ENCODE measurements at places on chromosomes 1 and 21. TPM values are rescaled to one million over a fixed set of nuclear protein-coding genes. Genes with fewer than 3 reads are reported as not detected.

DNA sequence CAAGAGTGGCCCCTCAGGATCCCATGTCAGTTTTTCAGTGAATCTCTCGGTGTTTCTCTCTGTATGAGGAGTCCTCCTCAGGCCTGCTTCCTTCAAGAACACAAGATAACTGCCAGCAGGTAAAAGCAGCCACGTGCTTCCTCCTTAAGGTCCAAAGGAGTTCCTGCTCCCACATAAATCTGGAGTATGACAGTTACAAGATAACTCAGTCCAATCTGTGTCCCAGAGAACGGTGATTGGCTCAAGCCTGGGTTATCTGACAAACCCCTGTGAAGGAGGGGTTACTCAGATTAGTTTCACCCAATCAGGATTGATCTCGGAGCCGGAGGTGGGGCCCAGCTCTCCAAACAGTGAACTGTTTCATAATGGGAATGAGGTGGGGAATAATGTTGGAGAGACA lies 5.8 kb upstream of the ANKRD13C start:
- DNase-seq = no peak

DNA sequence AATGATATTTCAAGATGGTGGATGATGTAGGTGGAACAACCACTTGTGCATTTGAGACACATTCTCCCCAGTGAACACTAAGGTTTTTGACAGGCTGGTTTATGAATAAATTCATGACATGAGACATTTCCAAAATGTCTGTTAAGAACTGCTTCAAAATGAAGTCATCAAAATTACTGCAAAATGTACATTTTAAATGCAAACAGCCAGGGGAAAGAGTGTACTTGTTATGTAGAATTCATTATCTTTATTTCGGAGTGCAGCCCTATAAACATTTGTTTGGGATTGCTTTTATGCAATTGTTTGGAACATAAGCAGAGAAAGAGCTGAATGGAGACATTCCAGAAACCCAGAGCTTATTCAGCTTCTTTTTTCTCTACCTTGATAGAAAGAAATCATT lies 49.5 kb downstream of the DSCAM start:
- DNase-seq = no peak

DNA sequence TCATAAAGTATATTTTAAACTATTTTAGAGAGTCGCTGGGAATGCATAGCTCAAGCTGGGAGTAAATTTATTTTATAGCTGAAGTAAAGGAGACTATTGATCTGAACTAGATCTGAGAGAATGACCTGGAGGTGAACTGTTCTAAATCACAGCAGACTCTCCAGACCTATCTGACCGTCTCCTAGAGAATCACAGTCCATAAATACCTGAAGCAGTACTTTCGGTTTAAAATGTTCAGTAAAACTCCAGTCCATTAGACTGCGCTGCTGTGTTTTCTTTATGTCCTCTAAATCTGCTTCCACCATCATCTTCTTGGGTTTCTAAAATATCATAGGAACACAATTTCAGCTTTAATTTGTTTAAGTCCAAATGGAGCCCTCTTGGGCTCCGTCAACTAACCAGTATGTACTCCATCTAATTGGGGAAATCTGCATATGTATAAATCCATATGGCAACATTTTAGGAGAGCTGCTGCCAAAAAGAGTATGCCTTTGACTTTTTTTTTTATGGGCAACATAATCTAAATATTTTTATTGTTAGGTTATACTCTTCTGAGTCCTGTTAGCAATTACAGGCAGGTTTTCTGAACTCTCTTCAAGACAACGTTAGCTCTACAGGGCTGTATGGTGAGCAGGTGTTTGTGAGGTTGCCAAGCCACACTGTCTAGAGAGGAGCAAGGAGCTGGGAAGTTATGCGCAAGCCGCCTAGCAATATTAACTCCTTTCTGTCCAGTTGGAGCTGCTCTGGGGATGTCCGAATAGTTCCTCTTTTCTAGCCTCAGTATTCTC lies 111.2 kb downstream of the SPAG17 start:
- DNase-seq = no peak

DNA sequence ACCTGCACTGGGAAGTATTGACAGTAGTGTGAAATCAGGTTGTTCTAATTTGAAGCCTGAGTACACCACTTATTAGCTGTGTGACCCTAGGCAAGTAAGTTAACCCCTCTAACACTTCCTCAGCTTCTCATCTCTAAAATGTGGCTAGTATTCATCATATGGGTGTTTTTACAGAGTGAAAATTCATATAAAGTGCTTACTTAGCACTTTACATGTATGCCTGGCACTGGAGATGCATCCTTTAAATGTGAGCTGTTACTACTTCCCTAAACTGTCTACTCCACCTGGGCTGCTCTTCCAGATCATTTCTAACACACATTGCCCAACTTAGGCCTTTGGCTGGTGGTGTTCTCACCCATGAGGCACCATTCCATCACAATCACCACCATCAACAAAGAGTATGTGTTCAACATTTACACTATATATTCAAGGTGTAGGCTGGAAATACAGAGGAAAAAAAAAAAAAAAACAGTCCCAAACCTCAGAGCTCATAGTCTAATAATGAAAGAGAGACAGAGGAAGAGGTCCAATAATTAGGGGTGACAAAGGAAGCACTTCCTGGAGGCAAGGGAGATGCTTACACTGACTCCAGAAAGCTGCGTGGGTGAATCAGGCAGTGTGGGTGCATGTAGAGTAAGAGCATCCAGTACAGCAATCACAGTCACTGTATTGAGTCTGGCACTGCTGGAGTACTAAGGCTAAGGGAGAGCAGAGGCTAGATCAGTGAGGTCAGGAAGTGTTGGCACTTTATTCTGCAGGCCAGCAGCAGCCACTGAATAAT lies 3.6 kb downstream of the STX6 start:
- no peak for DNase-seq

DNA sequence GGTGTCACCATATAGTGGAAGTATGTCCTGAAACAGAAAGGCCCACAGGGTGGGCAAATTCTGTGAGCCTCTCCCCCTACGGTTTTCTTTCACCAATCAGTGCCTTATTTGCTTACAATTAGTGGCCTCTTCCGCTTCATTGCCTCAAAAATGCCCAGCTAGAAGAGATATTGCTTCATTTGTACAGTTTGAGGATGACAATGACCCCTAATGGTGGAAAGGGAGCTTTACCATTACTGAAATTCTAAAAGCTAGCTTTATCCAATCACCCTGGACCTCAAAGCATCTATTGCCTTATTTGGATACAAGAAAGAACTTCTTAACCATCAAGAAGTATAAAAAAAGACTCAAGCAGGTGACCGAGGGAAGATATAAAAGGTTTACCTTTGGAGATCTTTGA lies 49.6 kb downstream of the LRRC71 start:
- DNase-seq = no peak

The LORICRIN gene
- not detected for polyA plus RNA-seq

DNA sequence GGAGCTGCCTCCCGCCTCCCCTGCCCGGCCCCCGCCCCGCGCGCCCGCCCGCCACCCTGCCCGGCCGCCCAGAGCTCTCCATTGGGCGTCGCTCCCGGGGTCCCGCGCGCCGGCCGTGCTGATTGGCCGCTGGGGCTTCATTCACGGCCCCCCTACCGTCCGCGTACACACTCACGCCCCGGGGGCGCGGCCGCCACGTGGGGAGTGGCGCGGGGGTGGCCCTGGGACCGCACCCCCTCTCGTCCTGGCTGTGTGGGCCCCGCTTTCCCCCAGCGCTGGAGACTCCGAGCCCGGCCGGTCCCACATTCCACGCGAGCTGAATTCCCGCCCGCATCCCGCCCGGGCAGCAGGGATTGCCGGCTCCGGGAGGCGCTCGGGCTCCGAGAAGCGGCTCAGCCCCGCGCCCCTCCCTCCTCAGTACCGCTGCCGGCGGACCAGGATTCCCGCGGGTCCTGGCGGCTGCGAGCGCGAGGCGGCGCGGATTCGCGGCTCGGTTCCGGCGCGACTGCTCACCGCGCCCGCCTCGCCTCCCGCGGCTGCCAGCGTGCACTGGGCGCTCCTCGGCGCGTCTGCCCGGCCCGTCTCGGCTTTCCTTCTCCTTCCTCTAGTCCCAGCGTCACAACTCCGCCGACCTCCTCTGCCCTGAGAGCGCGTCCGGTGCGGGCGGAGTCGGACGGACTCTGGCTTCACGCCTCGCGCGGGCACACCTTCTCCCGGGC lies 450 bp upstream of the POU3F1 start:
- peak; percentile 59 for DNase-seq

DNA sequence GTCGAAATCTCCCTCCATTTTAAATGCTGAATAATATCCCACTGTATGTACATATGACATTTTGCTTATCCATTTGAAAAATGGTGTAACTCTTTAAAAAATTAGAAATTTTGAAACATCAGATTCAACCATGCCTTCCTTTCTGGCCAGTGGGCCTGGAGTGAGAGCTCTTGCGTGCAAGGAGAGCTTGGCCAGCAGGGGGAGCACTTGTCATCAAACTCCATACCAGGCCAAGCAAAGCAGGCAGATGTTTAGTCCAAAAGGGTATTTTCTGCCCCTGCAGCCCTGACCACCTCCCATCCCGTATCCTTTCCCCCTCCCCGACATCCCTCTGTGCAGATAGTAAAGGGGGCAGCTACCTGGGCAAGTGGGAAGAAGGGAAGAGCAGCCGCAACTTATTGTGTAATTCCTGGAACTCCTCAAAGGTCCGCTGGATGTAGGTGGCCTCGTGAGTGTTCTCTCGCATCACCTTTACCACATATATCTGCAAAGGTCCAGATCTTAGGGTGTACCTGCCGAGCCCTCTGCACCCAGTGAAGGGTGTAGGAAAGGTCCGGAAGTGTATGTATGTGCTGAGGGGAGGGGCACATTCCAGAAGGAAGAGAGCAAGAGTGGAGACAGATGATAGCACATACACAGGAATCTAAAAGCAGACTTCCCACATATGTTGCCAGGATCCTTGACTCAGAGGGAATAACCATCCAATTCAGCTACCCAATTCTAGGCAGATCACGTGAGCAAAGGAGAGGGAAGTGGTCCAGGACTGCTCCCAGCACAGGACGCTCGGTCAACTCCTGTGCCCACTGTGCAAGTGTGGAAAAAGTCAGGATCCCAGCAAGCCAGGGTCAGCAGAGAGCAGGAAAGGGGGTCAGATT lies 19.9 kb upstream of the PPP1R15B start:
- DNase-seq = peak; percentile 51

The KCNE1 gene
- 0.55 TPM for polyA plus RNA-seq

GRCh38 chr1:203702130-203702577 lies 62.8 kb upstream of the LAX1 start:
- peak; percentile 64 for DNase-seq

- no peak for DNase-seq
Observed at GRCh38 chr1:67745875-67746698, 61.1 kb downstream of the GADD45A start.

DNA sequence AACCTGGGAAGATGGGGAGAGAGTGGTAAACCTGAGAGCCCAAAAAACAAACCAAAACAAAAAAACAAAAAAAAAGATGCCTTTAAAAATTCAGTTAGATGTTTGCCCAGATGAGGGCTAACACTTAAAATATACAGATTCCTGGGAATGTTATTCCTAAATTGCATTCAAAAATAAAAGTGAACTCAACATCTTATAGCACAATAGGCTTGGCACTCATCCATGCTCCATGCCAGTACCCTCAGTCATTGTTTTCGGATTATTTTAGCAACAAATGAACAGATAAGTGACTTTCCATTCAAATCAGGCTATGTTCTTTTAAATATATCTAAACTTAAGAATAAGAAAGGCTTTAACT lies 3.7 kb downstream of the ATP1A1 start:
- no peak for DNase-seq

The MYCL gene
- 7.8 TPM for polyA plus RNA-seq

GRCh38 chr1:85577419-85578320 lies 2.9 kb upstream of the CCN1 start:
- DNase-seq = no peak

The CALML6 gene
- polyA plus RNA-seq = 0.22 TPM

DNA sequence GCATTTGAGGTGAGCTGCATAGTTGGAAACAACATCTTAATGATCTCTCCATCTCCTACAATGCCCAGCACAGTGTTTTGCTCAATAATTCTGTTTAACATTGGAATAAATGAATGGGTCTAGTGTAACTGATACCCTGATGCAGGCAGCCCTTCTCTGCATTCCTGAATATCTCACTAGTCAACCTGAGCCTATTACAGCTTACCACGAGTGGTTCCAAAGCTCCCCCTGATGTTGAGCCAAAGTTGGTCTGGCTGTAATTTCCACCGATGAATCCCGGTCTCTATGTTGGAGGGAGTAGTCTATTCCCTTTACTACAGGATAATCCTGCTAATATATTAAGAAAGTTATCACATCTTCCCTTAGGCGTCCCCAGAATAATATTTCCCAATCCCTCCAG lies 63.8 kb downstream of the ZBTB18 start:
- DNase-seq = no peak

The MYBPHL gene
- polyA plus RNA-seq = 0.26 TPM

DNA sequence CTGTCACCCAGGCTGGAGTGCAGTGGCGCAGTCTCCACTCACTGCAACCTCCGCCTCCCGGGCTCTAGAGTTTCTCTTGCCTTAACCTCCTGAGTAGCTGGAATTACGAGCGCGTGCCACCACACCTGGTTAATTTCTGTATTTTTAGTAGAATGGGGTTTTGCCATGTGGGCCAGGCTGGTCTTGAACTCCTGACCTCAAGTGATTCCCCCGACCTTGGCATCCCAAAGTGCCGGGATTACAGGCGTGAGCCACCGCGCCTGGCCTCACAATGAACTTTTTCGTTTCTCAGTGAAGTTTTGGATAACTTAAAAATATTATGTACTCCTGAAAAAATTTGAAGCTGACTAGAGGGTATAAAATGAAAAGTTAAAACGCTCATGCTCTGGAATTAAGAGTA lies 59.5 kb downstream of the TBCE start:
- no peak for DNase-seq

DNA sequence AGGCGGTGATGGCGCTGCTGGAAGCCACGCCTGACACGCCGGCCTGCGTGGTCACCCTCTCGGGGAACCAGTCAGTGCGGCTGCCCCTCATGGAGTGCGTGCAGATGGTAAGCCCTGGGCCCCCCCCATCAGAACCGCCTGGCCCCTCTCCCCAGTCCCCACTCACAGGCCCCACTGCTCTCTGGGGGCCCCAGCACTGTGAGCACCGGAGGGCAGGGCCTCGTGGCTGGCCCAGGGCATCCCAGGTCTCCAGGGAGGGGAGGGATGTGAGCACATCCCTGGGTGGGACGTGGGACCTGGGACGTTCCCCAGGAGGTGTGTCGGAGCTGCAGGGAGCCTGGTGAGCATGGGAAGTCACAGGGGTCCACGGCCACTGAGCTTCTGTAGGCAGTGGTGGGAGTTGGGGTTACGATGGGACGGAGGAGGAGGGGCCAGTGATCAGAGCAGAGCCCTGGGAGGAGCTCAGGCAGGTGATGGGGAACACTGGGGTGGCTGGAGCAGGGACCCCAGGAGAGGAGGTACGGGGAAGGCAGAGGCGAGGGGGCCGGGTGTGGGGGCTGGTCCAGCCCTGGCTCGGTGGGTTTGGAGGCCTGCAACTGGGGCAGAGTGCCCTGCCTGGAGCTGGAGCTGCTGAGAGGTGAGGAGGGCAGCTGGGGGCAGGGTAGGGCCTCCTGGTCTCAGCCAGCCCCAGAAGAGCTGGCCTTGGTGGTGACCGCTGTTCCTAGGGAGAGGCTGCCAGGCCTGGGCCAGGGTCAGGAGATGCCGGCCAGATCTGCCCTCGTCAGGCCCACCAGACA lies 18.8 kb downstream of the PFKL start:
- DNase-seq = no peak

The FAM163A gene
- polyA plus RNA-seq = 1.3 TPM

GRCh38 chr1:67645495-67646144 lies 39.4 kb upstream of the GADD45A start:
- no peak for DNase-seq

The FOXE3 gene
- 0.26 TPM for polyA plus RNA-seq
